ENCODE measurements at places on chromosomes 7 and 10. TPM values are rescaled to one million over a fixed set of nuclear protein-coding genes. Genes with fewer than 3 reads are reported as not detected.

Gene ENTPD1
- 3.3 TPM for polyA plus RNA-seq

Gene ANKRD7
- polyA plus RNA-seq = 1.3 TPM

Gene KNDC1
- polyA plus RNA-seq = not detected

Gene RBP4
- 19.5 TPM for polyA plus RNA-seq

Gene SCART1
- polyA plus RNA-seq = 0.46 TPM

Gene ABCB1
- 2.5 TPM for polyA plus RNA-seq

Gene NKX1-2
- not detected for polyA plus RNA-seq

Gene ACSM6
- polyA plus RNA-seq = not detected

Gene LLCFC1
- polyA plus RNA-seq = not detected

Gene C10orf53
- polyA plus RNA-seq = not detected

Gene PNLIPRP1
- polyA plus RNA-seq = not detected

Gene CRTAC1
- 2.0 TPM for polyA plus RNA-seq

Gene TMEM72
- not detected for polyA plus RNA-seq

Gene FAM25G
- not detected for polyA plus RNA-seq

Gene SCIN
- polyA plus RNA-seq = 0.01 TPM

Gene SPDYE6
- 0.15 TPM for polyA plus RNA-seq

Gene PRKAG2
- 119 TPM for polyA plus RNA-seq

Gene SPACDR
- 0.61 TPM for polyA plus RNA-seq

Gene OGDHL
- polyA plus RNA-seq = 2.1 TPM

Gene PTPRN2
- 1.3 TPM for polyA plus RNA-seq

Gene SEMA3A
- polyA plus RNA-seq = 0.39 TPM

Gene PALD1
- polyA plus RNA-seq = 4.7 TPM

Gene ZMIZ2
- polyA plus RNA-seq = 45.7 TPM

Gene SLC35B4
- polyA plus RNA-seq = 2.6 TPM

Gene CPEB3
- polyA plus RNA-seq = 3.4 TPM

Gene CTAGE8
- not detected for polyA plus RNA-seq

Gene SEMA3C
- 11.7 TPM for polyA plus RNA-seq

Gene GIMAP6
- polyA plus RNA-seq = 29.6 TPM

Gene CCDC3
- polyA plus RNA-seq = 3.5 TPM

Gene HTR7
- not detected for polyA plus RNA-seq

All from heart left ventricle (tissue), 16 donors.